ENCODE measurements at places on chromosomes 12 and 14. TPM values are rescaled to one million over a fixed set of nuclear protein-coding genes. Genes with fewer than 3 reads are reported as not detected.

Gene TPPP2
- total RNA-seq = not detected

Gene CRACR2A
- total RNA-seq = 3.6 TPM

Gene JAG2
- total RNA-seq = 34.2 TPM

Gene FAIM2
- 1.8 TPM for total RNA-seq

Gene KLRC2
- 0.79 TPM for total RNA-seq

Gene PPP1R36
- total RNA-seq = 0.47 TPM

Gene TESPA1
- total RNA-seq = 1.2 TPM

Gene KLHL33
- 0.20 TPM for total RNA-seq

Gene CACNA2D4
- total RNA-seq = 2.6 TPM

Gene RFLNA
- 2.0 TPM for total RNA-seq

Gene KRT77
- total RNA-seq = not detected

Gene CATSPERB
- total RNA-seq = 1.3 TPM

Gene RASAL1
- 0.24 TPM for total RNA-seq

Gene MYO1A
- 0.29 TPM for total RNA-seq

Gene TOMM20L
- total RNA-seq = not detected

Gene LBHD2
- not detected for total RNA-seq

Gene ATL1
- 5.4 TPM for total RNA-seq

Gene WBP11
- 38.6 TPM for total RNA-seq

Gene RPGRIP1
- total RNA-seq = 1.3 TPM

Gene RGS6
- 0.71 TPM for total RNA-seq

Gene HPD
- 0.85 TPM for total RNA-seq

Gene ADAMTS20
- not detected for total RNA-seq

Gene OLR1
- 63.6 TPM for total RNA-seq
